Kidney glomerular epithelial cell (primary cell): ENCODE measurements at places on chromosomes 1 and 21.

DNA sequence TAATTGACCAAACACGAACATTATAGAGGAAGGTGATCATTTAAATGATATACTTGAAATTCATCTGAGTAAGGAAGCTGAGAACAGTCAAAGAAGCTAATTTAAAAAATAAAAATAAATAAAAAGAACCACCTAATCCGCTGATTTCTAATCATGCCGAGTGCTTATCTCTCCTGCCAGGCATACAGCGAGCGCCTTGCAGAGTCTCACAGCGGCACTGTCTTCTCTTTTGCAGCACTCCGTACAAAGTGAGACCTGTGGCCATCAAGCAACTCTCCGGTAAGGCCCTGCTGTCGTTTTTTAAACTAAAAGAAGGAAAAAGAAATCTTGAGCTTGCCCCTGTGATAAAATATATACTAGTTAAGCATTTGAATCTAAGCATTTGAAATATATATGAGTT, 45.3 kb downstream of the PDE9A start:
- no peak for DNase-seq

DNA sequence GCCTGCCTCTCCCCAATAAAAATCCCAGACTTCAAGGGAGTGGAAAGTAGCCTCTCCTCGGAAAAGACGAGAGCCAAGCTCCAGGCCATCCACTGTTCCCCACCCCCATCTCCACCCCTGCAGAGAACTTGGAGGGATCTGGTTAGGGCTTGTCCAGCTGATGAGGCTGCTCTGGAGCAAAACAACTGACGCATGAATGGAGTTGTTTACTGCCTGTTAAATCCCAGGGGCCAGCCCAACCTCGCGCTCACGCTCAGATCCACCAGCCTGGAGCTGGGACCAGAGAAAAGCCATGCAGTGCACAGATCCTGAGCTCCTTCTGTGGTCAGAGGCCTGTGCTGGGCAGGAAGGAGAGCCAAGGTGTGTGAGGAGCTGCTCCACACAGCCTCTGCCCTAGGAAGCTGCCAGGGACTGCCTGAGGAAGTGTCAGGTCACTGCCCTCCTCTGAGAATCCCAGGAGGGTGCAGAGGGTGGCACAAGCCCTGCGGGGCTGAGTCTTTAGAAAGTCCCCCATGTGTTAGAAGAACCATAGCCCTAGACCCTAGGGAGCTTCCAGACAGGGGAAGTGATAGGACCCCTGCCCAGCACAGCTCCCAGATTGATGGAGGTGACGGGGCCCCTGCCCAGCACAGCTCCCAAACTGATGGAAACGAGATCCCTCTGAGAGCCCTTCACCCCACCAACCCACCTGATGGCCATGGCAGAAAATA, 109.0 kb upstream of the IPO9 start:
- no peak for DNase-seq

DNA sequence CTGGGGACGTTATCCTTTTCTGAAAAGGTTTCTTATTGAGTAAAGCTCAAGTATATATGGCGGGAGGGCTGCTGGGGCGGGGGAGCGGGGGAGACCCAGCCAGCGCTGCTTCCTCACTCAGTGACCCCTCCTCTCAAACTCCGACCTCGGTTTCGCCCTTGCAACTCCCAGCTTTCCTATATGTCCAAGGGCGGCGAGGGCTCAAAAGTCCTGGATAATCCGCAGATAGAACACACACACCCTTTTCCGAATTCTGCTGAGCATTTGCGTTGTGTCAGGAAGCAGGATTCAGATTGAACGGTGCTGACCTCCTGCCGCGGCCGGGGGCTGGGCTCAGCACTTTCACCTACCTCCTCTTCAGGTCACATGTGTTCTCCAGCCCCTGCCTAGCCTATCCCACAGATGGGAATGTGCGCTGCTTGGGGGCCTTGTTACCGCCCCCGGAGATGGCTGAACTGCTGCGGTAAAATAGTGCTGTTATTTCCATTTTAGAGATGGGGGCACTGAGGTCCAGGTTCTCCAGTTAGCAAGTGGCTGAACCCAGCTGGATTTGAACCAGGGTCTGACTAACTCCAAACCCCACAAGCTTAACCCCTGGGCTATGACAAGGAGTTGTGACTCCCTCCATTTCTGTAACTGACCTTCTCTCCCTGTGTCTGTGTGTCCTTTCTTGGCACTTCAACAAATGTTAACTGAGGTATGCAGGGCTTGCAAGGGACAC, 795 bp upstream of the AHDC1 start:
- no peak for DNase-seq

DNA sequence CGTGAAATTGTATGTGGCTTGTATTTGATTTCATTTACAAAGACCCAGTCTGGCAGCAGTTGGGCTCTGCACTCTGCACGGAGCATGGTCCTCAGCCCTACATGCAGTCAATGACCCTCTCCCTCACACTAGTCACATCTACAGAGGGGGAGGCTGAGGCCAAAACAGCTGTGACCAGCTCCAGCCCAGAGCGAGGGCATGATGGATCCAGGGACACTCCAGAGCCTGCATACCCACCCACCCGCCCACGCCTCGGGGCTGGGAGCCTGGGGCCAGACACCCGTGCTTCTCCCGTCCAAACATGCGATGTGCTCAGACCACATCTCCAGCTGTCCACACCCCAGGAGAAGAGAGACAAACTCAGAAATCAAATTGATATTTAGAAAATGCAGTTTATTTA, 14.0 kb upstream of the PRDM16 start:
- DNase-seq: no peak

GRCh38 chr1:101520302-101520701, 283.5 kb downstream of the S1PR1 start:
- peak; percentile 41 for DNase-seq

DNA sequence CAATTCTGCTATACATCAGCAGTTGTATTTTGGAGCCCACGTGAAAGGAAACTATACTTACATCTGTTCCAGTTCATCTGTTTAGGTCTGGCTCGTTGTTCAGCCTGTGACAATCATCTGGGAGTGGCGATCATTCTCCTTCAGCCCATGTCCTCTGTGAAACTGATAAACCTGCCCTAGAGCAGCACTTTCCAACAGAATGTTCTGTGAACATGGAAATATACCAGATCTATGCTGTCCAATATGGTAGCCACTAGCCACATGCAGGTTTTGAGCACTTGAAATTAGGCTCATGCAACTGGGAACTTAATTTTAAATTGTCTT, 24.5 kb upstream of the COQ8A start:
- DNase-seq: no peak

DNA sequence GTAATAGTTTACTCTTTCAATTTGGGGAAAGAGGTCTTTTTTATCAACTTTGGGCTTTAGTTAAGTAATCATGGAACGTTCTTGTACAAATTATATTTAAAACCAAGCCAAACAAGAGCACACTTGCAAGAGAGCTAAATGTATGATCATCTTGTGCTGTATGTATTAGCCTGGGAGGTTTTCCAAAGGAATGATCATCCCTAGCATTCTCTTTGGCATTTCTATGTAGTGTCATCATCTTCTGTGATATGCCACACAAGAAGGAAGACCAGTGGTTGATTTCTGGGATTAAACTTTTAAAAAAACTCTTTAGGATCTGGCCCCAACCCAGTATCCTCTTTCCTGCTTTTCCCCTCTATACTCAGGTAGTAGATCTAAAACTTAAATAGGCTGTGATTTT, 38.4 kb upstream of the KCNQ4 start:
- DNase-seq: no peak

GRCh38 chr1:169495046-169495775, 9.5 kb upstream of the SLC19A2 start:
- no peak for DNase-seq

GRCh38 chr1:117826540-117827078, 102.8 kb downstream of the GDAP2 start:
- DNase-seq: peak; percentile 73

DNA sequence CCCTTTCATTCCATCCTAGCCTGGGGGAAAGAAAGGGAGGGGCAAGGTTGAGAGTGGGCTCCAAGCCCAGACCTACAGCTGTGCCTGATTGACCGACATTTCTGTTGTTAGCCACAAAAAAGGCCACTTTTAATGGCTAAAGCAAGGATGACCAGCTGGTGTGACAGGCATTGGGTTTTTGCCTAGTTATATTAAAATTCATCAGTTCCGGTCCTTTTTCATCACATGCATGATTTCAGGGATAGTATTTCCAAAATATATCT, 192.3 kb downstream of the ZNF326 start:
- no peak for DNase-seq

- DNase-seq: no peak
Measured at GRCh38 chr1:55868026-55868425, 652.9 kb upstream of the USP24 start.

DNA sequence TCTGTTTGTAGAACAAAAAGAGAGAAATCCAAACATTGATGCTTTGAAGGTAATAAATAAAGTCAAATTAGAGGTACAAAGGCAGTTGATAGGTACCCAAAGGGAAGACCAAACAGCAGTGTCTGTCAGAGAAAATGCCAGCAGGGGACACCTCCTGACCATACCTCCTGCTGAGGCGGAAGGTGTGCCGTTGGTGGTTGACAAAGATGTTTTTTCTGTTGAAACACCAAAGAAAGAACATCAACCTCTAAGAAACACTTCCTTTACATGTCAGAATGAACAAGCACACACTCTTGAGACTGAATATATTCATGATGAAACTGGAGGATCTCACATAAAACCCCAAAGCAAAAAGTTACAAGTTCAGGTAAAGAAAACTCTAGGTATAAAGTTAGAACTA, 128.3 kb downstream of the MACF1 start:
- no peak for DNase-seq

- no peak for DNase-seq
Measured at GRCh38 chr1:179302070-179302469, 8.5 kb downstream of the SOAT1 start.

- peak; percentile 2 for DNase-seq
Measured at GRCh38 chr1:85992791-85993190, 163.8 kb downstream of the COL24A1 start.

GRCh38 chr1:6208723-6209660, 3.1 kb downstream of the RNF207 start:
- DNase-seq: no peak

DNA sequence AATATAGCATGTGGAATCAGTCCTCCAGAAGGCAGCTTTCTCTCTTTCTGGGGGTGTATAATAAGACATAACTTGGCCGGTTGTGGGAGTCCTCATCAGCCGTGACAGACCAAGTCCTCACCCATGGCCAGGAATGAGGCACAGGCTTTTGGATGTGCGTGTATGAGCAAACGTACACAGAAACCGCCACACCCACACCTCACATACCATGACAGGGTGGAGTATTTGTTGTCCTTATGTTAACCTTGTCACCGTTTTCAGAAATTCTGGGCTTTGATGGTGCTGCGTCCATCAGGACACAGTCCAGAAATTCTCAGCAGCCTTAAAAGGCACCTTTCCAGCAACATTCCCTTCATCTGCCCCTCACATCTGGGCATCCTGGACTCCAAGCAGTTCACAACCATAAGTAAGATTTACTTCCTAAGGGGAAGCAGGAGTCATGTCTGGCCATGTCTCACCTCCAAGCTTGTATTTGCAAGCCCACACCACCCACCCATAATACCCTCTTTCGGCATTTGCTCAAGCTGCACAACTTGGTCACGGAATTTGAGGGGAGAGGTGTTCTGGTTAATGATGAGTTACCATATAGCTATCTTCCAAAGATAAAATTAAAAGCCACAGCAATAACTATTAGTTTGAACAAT, 12.4 kb downstream of the C1orf116 start:
- DNase-seq: no peak

- DNase-seq: no peak
Measured at GRCh38 chr1:51558375-51558924, 39.4 kb upstream of the EPS15 start.

- no peak for DNase-seq
Measured at GRCh38 chr1:4062992-4063391, 162.9 kb upstream of the C1orf174 start.

- no peak for DNase-seq
Measured at GRCh38 chr1:211628417-211628816, 47.0 kb downstream of the NEK2 start.

GRCh38 chr1:9612162-9612845, 23.6 kb downstream of the TMEM201 start:
- DNase-seq: no peak

DNA sequence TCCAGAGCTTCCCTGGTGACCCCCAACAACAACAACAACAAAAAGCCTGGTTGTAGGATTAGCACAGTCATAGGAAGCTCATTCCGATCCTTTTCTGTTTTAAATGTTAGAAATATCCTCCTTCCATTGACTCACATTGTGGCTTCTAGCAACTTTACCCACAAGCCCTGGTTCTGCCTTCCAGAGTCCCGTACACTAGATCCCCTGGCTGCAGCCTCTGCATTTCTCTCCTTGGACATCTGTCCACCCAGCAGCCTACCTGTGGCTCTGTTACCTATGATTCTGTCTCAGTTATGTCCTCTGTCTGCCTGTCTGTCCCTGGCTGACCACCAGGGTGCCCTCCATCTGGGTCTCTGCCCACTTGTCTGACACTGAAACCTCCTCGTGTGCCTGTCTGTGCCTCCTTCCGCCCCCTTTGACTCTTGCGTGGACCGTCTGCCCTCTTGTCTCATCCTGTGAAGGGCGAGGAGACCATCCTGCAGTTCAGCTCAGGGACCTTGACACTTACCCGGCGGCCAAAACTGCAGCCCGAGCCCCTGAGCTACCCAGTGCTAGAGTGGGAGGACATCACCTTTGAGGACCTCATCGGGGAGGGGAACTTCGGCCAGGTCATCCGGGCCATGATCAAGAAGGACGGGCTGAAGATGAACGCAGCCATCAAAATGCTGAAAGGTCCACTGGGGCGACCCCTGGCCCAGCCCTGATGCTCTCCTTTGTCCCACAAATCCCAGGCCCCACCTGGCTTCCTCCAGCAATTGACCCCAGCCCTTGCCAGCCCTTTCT, 16.1 kb downstream of the TIE1 start:
- no peak for DNase-seq

DNA sequence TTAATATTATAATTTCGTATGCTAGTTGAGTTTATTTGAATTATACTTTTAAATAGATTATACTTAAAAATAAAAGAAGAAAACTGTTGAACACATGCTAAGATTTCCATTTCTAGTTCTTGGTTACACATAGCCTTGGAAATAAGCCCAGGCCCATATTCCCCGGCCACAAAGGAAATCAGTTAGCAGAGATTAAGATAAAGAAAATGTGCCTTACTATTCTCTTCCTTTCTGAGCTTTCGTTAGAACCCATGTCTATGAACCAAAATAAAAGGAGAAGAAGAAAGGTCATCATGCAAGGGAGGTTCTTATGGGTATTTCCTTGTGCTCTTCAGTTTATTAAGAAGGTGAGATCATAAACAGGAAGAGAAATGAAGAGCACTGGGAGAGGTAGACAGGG, 32.3 kb upstream of the CRP start:
- DNase-seq: no peak

DNA sequence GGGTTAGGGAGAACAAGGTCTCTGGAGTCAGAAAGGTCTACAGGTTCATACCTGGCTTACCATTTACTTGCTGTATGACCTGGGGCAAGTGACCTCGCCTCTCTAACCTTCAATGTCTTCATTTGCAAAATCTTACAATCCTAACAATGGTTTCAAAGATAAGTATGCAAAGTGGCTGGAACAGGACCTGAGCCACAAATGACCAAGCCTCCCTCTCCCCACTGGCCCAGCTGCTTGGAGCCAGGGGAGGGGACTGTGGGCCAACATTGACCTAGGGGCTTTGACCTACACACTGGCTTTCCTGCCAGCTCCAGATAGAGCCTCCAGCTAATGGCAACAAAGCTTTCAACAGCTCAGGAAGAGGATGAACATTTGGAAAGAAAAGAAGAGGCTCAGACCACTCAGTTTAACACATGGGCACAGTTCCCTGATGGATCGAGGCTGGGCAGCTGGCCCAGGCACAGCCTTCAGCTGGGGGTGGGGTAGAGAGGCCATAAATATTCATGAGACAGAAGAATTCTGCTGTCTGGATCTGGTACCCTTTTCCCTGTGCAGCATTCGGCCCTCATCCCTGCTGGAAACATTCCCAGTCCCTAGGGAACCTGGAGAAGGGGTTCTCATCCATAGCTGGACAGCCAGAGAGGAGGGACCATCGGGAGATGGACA, 12.9 kb downstream of the PTAFR start:
- no peak for DNase-seq
